ENCODE measurements at places on chromosomes 13 and 19.

DNA sequence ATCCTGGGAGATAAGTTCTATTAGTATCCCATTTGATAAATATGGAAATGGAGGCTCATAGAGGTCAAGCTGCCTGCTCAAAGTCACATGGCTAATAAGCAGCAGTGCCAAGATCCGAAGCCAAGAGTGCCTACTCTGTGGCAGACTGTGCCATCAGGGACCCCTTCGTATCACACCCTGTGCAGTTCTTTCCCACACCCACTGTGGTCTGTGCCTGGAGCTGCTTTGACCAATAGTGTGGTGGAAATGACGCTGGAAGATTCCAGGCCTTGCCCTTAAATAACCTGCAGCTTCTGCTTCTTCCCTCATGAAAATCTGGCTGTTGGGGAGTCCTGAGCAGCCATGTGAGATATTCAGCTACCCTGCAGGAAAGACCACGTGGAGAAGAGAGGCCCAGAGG lies 10.1 kb downstream of the OPA3 start:
- DNase-seq: no peak

- DNase-seq: no peak
Observed at GRCh38 chr19:24033963-24034342, 53.0 kb upstream of the ZNF254 start.

- DNase-seq: no peak
Observed at GRCh38 chr13:112446347-112446861, 70.2 kb downstream of the SPACA7 start.

DNA sequence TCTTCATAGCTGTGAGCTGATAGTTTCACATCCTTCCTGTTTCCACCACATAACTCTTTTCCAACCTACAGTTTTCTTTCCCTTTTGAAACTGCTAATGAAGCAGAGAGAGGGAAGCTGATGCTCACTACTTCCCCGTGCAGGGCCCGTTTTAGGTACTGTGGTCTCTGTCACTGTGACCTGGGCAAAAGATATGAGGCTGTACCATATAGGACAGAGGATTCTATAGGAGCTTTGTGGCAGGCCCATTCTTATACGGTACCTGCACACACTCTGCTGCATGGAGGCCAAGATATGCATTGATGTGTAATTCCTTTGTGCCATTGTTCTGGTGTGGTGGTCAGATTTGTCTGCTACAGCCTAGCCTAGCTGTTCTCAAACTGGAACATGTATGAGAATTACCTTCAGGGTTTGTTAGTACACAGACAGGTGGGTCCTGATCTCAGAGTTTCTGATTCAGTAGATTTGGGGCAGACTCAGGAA lies 577.3 kb downstream of the LMO7 start:
- no peak for DNase-seq

DNA sequence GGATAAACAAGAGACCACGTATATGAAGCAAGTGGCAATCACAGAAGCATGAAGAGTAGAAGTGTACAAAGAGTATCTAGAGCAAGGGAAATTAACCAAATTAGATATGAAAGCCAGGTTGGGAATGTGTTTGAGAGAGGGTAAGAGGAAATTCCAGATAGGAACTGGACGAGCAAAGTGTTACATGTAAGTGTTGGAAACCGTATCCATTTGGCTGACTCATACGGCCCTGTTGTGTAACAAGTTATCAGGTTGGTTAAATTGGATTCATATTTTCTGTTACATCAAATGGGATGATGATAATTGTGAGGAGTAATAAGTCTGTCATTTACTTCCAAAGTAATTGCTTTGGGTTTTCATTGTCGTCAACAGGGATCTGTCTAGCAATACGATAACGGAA lies 46.7 kb downstream of the RXFP2 start:
- no peak for DNase-seq

- DNase-seq: no peak
Observed at GRCh38 chr13:45082964-45083363, 37.3 kb upstream of the GTF2F2 start.

- DNase-seq: no peak
Observed at GRCh38 chr19:12867120-12868099, 13.8 kb downstream of the DNASE2 start.

GRCh38 chr13:28438598-28439334 lies 56.2 kb downstream of the FLT1 start:
- DNase-seq: no peak

- peak; percentile 28 for DNase-seq
Observed at GRCh38 chr13:102440259-102440936, 38.5 kb upstream of the FGF14 start.

GRCh38 chr13:99666146-99666805 lies 165.0 kb downstream of the TM9SF2 start:
- DNase-seq: no peak

DNA sequence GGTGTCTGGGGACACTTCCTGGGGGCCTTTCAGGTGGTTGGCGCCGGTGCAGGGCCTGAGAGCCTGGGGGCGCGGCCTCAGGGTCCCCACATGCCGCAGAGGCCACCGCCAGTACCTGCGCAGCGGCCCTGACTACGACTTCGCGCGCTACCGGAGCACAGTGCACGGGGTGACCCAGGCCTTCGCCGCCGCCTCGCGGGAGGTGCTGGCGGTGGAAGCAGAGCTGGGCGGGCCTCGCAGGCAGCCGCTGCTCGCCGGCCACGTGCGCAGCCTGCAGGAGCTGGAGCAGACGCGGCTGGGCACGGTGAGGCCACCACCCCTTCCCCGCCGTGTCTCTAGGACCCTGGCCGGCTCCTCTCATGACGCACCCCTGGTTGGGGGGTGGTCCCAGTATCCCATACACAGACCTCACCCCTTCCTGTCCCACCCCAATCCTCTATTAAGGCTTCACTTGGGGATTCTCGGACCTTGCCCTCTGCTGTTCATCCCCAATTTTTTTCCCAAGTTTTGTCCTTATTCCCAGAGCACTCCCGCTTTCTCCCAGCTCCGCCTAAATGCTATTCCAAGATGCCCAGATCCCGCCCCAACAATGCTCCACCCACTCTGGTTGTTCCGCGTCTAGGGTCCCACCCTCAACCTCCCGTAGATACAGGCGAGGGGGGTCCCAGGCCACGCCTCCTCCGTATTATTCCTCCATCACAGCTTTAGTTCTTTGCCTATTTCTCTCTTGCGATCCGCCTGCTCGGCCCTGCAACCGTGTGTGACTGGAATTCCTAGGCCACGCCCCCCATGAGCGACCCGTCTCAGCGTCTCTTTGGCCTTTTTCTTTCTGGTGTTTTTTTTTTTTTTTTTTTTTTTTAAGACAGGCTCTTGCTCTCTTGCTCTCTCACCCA lies 1.0 kb downstream of the REX1BD start:
- peak; percentile 84 for DNase-seq

GRCh38 chr19:50224986-50225747 lies 21.7 kb downstream of the MYH14 start:
- no peak for DNase-seq

GRCh38 chr13:32176696-32177095 lies 138.5 kb downstream of the ZAR1L start:
- no peak for DNase-seq

DNA sequence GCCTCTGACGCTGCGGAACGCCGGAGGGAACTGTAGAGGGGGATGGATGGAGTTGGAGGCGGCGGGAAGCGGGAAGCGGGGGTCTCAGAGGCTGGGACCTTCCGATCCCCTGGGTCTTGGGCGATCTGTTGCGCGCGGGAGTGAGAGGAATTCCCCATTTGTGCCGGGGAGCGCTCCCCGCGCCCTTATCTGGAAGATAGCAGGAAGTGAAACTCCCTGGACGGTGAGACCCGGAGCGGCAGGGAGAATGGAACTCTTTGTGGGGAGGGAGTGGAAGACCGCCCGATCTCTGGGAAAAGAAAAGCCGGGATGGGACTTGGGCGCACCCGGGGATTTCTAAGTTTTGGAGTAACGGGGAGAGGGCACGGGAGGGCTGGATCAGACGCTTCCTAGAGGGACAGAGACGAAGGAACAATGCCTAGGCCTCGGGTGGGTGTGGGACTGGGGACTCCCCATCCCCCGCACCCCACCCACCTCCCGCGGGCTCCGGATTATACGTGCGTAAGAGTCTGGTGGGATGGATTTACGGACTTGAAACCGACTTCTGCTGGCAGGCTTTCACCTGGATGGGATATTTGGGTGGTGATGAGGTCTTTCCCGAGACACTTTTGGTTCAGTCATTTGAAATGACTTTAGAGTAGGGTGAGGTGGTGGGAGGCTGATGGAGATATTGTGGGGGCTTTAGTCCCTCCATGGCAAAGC lies 495 bp downstream of the LSR start:
- DNase-seq: no peak

DNA sequence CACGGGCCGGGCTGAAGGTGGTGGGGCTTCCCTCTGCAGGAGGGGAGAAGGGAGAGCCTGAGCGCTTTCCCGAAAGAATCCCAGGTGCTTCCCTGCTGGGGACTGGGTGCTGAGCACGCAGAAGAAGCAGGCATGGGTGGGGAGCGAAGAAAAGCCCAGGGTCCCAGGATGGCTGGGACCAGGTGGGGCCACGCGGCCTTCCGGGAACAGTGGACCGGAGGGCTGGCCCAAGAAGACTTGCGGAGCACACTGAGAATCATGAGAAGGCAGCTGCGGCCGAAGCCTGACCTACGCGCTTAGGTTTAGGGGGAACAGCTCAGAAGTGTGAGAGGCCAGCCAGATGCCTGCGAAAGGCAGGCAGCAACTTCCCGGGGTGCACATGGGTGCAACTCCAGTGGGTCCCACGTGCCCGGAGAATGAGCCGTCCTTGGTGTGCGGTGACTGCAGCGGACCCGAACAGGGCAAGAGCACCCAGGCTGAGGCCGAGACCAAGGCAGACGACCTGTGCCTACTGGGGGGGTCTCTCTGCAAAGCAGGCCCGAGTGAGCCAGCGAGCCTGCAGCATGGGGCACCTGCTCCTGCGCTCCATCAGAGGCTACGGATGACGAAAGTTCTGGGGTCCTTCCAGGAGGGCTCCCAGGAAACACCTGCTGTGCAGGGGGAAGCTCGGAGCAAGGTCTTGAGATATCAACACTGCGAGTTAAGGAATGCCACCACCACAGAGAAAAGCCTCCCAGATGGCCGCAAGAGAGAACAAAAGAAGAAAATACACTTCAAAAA lies 52.4 kb downstream of the MLLT1 start:
- no peak for DNase-seq

GRCh38 chr13:87851410-87851809 lies 180.2 kb downstream of the SLITRK5 start:
- no peak for DNase-seq

DNA sequence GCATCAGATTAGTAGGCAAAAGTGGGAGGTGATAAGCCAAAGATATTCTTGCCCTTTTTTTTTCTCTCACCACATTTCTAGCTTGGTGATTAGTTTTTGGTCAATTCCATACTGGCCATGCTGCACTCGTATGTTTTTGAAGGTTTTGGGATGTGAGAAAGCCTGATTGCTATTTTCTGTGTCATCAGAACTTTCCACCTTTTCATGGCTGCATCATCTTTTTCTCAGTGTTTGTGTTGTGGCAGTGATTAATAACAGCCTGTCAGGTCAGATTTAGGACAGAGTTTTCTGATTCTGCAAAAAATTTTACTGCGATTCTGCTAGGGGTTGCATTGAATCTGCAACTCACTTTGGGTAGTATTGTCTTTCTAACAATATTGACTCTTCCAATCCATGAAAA lies 32.9 kb downstream of the PSG1 start:
- no peak for DNase-seq

- DNase-seq: no peak
Observed at GRCh38 chr19:44666852-44667556, 4.3 kb upstream of the CEACAM19 start.

DNA sequence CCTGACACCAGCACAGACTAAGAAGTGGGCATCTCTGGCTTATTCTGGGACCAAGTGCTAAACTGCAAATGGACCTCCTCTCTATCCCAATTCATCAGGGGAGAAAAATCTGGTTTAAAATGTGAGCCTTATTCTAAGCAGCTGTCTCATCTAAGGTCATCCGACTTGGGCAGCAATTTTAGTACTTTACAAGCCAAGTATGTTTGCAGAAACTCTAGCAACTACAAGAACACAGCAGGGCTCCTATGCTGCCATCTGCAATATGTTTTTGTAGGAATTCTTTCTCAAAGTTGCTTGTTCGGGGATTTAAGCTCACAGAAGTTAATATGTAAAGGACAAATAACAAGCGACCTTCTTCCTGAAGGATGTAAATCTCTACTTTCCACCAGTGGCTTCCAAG lies 113.1 kb downstream of the FOXO1 start:
- DNase-seq: no peak

DNA sequence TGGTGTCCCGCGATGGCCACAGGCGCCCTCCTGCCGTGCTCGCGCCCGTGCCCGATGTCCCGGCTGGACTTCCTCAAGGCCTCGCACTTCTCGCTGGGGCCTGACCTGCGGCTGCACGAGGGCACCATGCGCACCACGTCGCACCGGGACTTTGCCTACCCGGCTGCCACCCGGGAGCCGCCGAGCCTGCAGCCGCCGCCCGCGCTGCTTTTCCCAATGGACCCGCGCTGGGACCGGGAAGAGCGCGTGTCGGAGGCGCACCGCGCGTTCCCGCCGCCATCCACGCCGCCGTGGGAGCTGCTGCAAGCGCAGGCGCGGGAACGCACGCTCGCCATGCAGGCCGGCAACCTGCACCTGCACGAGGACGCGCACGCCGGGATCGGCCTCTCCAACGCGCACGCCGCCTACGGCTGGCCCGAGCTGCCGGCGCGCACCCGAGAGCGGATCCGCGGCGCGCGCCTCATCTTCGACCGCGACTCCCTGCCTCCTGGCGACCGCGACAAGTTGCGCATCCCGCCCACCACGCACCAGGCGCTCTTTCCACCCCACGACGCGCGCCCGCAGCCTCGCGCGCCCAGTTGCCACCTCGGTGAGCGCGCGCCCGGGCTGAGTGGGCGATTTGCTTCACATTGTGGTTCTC lies 12.1 kb upstream of the PEX11G start:
- DNase-seq: peak; percentile 87

- no peak for DNase-seq
Observed at GRCh38 chr13:80751854-80752253, 410.9 kb upstream of the SPRY2 start.

GRCh38 chr13:80798576-80799133 lies 457.7 kb upstream of the SPRY2 start:
- no peak for DNase-seq

DNA sequence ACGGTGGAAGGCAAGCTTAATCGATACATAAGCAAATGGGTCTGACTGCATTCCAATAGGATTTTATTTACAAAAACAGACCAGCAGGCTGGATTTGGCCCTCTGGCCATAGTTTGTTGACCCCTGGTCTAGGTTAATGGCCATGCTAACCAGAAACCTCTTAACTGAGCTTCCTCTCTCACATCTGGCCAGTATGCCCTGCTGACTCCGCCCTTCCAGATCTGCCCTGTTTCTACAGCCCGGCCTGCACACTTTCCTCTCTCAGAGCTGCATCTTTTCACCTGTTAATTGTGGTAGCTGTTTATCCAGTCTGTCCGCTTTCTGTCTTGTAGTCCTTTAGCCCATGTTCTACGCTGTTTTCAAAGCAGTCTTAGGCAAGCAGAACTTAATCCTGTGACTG lies 25.6 kb downstream of the EDNRB start:
- no peak for DNase-seq

Measured in NCI-H2171 (cell line).